T-helper 2 cell (primary cell): ENCODE measurements at places on chromosomes 1 and 21.
A peak's percentile ranks its signal among the peaks of the same experiment; 100 is the strongest.

DNA sequence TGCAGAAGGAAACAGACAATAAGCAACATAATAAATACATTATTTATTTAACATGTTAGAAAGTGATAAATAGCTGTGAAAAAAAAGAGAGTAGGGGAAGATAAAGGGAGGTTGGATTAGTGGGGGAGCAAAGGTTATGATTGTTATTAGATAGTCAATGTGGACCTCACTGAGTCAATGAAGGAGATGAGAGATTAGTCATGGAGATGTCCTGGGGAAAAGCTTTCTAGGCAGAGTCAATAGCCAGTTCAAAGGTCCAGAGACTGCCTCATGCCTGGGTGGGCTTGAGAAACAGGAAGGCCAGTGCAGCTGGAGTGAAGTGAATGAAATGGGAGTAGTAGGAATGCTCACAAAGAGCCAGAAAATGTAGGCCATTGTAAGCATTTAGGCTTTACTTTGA, 187.1 kb upstream of the CACYBP start:
- no peak for DNase-seq

DNA sequence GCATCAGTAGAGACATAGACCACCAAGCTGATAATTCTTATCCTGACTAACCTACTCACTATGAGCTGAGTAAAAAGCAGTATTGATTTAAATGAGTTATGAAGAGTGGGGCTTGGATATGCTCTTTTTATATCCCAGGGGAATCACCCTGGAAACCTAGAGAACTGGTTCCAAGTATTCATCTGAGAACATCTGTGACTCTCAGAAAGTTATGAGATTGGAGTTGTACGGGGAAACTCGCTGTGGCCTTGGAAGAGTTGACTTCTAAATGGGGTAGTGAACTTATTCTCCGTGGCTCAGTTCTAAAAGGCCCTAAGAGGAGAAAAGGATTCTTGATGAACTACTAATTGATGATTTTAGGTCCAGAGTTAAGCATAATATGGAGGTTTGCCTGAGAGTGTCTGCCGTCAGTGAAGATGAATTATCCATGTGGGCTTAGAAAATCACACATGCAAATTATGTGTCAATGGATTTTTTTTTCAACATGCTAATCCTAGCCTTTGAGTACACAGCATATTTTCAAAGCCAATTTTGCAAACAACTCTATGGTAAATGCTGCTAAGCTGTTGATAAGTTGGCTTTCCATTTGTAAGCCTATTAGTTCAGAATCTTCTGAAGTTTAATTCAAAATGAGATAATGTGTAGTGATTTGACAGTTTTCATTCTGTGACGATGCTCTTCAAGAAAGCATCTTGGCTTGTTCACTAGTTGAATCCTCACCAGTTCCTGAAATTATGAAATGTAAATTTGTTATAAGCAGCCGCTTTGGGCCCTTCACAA, 122.7 kb downstream of the FGGY start:
- DNase-seq: no peak

DNA sequence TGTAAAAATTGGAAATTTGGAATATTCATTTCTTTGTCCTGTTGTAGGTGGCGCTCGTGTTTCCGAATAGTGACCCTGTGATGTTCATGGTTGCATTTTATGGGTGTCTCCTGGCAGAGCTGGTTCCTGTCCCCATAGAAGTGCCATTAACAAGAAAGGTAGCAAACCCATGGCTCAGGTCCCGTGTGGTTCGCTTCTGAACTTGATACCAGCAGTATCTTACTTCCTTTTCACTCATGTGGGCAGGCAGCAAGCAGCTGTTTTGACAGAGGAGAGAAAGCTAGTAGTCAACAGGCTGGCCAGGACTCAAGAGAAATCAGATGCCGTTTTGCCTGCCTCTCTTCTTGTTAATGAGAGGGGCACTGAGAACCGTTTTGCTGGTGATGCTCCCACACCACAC, 72.8 kb downstream of the S100B start:
- DNase-seq: no peak

DNA sequence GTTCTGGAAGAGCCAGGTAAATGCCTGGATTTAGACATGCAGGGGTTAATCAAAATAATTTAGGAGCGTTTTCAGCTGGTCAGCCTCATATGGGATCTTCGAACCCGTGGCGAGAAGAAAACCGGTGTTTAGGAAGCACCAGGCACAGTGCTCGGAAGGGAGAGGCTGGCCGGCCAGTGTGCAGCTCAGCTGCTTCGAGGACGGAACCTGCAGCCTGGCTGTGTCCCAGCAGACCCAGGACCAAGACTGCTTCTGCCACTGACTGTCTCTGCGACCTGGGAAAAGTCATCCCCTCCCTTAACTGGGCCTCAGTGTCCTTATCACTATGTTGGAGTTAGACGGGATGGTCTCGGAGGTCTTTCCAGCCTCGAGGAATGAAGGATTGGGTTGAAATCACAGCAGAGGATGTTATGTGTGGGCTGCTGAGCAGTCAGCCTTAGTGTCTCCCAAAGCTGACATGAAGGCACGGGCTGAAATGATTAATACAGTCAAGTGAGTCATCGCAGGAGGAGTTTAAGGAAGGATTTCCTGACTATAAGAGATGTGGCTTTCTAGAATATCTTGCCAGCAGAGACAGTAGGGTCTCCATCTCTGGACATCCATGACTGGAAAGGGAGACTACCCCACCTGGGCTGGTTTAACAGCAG, 20.8 kb downstream of the PPFIA4 start:
- no peak for DNase-seq

DNA sequence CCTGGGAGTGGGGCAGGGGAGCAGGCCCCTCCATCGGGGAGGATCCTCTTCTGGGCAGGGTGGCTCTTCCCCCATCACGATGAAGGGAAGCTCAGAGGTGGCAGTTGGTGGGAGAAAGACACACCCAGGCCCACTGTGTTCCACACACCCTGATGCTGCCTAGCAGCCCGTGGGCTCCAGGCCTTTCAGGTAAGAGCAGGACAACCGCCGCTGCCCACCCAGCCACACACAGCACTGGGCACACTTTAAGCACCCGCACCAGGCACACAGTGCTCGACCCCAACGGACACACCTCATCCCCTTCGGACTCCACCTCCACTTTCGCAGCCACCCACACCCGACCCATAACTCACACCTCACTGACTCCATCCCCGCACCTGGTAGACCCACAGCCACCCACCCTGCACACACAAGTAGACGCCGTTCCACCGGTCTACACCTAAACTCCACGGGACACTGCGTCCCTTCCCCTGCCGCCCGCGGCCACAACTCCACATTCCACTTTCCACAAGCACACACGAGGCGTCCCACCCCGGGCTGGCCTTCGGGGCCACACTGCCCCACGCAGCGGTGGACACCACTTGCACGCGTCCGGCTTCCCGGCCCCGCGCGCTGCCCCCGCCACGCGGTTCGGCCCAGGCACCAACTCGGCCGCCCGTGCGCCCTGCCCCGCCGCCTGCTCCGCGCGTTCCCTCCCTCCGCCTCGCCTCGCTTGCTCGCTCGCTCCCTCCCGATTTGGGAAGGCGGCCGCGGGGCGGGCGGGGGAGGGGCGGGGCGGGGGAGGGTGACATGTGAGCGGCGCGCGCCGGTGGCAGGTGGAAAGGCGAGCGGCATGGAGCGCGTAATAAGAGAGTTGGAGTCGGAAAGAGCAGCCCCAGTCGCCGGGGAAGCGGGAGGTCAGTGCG, at the start of gene KCNQ4:
KCNQ4 (plus strand) TSS at position 787 of the 905 bp plus-strand sequence. CDS start 307 bp downstream, outside the sequence.
- no peak for DNase-seq

DNA sequence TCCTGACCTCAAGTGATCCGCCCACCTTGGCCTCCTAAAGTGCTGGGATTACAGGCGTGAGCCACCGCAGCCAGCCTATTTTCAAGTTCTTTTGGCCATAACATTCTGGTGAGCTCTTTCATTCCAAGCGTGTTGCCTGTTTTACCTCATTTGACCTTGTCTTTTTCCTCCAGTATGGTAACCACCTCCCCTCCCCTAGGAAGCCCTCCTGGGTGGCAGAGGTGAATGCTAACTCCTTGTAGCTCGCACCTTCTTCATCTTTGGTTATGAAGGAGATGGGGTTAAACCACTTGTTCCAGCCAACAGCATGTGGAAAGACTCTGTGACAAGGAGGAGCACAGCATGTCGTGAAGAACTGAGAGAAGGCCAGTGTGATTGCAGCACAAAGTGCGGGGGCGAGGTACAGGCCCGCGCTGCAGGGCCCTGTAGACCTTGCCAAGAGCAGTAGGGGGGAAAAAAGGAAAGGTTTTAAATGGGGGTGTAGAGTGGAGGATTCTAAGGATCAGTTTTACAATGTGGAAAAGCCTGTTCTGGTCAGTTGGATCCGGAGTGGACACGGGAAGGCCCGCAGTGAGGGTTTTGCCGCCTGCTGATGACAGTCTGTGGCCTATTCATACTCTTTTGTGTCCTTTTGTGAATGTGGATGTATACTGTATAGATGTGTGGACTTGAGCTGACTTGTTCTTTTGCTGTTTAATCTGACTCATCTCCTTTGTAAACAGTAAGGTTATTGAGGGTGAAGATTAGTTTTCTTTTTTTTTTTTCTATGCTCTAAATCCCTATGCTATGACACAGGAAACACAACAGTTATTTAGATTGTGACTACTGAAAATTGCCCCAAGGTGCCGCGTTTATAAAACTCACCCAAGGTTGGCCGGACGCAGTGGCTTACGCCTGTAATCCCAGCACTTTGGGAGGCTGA, 7.5 kb upstream of the ZNF436 start:
- DNase-seq: no peak

DNA sequence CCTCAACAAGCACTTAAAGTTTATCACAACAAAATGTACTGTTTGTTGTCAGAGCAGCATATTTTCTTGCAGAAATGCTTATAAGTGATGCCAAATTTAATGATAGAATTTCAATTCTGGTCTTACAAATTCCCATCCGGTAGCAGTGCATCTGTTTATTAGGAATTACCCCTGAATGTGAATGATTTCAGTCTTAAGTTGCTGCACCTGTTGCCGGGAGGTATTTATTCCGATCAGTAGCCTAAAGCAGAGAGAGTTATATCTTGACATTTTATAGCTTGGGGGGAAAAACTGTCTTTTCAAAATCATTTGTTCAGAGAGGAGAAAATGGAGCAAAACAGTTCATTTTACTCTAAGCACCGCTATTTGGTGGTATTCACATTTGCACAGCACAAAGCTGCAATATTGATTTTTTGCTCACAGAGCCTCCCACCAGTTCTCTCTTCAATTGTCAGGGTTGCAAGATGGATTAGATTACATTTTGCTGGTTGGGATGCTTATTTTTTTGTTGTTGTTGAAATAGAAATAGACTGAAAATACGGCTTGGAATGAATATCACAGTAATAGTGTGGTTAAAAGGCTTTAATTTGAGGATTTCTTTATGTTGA, 98.6 kb downstream of the ADGRL2 start:
- DNase-seq: no peak

DNA sequence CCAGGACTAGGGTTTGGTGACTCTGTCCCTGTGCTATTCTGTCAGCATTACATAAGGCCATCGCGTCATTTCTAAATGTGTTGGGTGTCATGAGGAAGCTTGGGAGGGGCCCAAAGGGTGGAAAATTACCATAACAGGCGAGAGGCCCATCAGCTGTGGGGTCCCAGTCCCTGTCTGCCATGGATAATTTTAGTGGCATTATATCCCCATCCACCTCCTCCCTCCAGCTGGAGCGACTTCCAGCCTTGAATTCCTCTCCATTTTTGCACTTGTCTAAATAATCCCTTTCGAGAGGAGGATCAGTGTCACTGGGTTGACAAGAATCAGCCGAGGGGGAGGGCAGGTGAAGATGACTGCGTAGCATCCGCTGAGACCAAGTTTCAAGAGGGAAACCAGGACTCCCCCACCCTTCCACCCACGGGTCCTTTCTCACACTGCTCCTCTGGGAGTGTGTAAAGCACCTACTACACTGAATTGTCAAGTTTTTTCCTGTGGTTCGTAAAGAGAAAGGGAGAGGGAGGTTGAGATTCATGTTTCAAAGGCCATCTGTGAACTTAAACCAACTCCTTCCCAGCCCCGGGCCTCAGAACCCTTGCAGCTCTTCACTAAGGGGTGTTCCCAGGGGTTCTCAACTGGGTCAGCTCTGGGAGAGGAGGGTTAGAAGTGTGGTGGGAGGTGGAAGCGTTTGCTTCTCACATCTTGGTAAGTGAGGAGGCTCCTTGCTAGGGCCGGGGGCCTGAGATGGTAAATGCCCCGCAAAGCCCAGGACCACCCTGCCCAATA, 29.2 kb downstream of the VASH2 start:
- DNase-seq: peak; percentile 70

GRCh38 chr1:27026621-27027574, 14.2 kb upstream of the TENT5B start:
- no peak for DNase-seq

DNA sequence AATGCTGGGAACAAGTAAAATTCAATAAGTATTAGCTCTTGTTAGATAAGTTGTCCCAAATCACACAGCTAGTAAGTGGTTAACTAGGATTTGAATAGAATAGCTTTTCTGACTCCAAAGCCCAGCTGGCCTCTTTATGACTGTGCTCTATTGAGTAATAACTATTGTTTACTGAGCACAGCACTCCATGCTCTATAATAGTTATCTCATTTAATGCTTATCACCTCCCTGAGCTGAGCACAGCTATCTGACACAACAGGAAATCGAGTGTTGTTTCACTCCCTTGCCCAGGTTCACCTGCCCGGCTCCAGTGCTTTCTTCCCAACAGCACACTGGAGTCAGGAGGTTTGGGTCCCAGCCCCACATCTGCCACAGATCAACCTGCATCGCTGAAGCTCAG, 38.8 kb upstream of the STMN1 start:
- DNase-seq: no peak

- DNase-seq: no peak
These were observed 477.1 kb upstream of the NR5A2 start for GRCh38 chr1:199550199-199551065.

GRCh38 chr21:45241357-45241756, 46.3 kb downstream of the POFUT2 start:
- DNase-seq: no peak

DNA sequence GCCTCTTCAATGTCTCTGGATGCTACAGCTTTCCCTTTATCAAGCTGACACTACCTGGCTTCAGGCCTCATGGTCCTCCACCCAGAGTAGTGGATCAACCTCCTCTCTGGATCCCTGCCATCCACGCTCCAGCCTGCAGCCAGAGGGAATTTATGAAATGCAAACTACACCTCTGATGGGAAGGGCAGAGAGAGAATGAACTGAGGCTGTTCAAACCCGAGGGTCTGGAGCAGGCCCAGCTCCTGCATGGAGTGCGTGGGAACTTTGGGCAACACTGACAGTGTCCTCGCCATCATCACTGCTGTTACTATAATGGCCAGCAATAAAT, 157.8 kb downstream of the TRABD2B start:
- no peak for DNase-seq

GRCh38 chr1:2953688-2954285, 67.5 kb upstream of the ACTRT2 start:
- DNase-seq: no peak
